AG10803 (cell line): ENCODE measurements at places on chromosomes 7 and 10.

DNA sequence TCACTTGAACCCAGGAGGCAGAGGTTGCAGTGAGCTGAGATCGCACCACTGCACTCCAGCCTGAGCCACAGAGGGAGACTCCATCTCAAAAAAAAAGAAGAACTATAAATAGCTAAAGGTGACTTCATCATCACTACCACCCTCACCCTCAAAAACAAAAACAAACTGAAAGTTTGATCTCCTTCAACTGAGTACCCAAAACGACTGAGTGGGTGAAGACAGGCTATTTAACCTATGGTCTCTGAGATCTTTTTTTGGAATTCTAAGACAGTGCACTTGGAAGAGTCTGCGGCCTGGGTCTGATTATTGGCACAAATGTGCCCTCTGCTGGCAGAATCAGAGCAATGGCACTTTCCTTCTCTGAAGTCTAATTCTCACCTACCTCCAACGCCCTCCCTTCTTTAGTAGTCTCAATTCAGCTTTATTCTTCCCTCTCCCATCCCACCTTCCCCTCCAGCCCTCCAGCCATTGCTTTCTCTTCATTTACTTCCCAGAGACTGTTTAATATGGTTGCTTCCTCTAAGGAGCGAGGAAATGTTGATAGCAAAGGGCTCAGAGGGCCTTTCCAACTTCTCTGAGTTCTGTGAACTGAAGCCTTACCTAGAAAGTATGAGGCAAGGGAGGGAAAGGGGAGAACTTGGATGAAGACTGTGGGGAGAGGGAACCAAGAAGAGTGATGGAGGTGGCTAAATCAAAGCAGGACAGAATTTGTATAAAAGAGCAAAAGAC lies 2.9 kb upstream of the MYOZ1 start:
- DNase-seq = peak; percentile 71

DNA sequence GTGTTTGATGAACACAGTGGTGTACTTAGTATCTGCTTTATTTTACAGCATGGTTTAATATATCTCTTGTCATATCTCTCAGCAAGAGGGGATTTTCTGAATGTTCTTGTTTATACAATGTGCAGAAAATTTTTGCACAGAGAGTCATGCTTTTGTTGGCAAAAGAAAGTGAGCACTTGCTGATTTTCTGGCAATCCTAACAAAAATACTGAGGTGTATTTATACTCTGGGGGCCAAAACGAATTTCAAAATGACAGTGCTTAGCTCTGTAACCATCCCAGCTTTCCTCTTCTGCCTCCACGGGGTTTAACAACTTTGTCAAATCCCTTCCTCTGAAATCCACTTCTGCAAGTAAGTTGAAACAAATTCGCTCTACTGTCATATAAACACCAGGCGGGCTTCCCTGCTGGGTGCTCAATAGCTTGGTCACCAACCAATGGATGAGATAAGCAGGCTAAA lies 169.2 kb downstream of the NOC3L start:
- DNase-seq = peak; percentile 55

- DNase-seq = no peak
These were observed 4.3 kb upstream of the MUC17 start for GRCh38 chr7:101015626-101016025.

DNA sequence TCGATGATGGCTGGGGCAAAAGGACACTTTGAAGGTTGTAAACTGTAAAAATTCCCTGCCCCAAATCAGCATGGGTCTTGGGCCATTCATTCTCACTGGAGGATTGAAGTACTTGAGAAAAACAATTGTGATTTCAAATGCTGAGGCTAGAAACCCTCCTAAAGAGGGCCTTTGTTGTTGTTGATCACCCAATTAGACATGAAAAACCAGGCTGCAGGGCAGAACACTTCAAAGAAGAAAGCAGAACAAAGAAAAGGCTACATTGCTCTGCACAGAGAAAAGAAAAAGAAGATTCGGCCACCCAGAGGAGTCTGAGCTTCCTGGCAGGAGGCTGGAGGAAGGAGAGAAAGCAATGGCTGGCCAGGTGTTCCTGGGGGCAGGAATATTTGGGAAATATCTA lies 143.1 kb downstream of the NPY start:
- no peak for DNase-seq

- DNase-seq = peak; percentile 94
These were observed 354.9 kb downstream of the BMPER start for GRCh38 chr7:34260279-34260678.

DNA sequence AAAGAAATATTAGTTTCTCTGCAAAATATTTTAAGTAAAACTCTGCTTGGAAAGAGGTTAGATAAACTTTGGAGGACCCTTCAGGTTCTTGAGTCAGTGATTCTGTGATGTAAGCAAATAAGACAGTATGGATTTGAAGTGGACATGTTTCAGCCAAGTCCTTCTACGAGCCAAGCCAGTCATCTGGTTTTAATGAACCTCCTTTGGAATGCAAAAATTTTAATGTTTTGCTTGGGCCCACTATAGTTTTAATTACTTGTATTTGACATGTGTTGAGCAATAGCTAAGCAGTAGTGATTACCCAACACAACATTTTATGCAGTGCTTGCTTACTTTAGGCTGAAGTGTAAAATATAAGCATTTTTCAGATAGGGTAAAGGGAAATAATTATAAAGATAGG lies 296.3 kb upstream of the SEMA3D start:
- peak; percentile 93 for DNase-seq

DNA sequence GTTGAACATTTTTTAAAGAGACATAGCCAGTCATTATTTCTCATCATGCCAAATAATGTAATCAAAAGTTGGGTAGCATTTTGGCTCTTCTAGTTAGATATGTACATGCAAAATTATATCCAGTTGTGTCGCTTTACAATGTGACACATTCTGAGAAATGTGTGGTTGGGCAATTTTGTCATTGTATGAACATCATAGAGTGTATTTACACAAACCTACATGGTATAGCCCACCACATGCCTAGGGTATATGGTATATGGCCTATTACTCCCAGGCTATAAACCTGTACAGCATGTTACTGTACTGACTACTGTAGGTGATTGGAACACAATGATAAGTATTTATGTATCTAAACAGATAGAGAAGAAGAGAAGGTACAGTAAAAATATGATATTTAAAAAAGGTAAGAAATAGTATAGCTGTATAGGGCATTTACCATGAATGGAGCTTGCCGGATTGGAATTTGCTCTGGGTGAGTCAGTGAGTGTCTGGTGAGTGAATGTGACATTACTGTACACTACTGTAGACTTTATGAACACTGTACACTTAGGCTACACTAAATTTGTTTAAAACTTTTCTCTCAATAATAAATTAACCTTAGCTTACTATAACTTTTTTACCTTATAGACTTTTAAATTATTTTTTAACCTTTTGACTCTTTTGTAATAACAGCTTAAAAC lies 16.5 kb downstream of the ZNF365 start:
- no peak for DNase-seq

GRCh38 chr10:48932831-48933664 lies 6.6 kb downstream of the LRRC18 start:
- peak; percentile 16 for DNase-seq

DNA sequence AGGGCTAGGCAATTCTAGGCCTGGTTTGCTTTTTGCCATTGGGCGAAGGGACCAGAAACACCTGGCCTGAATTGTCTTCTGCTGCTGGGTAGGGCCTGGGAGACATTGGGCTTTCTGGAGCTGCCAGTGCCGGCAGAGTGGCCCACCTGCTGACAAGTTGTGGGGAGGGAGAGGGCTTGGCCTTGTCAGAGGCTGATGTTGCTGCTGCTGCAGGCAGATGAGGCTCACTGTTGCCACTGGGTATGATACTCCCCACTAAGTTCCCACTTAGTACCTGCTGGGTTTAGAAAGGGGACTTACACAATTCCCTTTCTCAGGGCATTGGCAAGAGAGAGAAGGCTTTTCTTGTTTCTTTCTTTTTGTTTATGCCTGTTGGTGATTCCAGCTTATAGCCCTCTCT lies 289.6 kb upstream of the NPVF start:
- DNase-seq = no peak

GRCh38 chr10:96270571-96270970 lies 798 bp downstream of the BLNK start:
- no peak for DNase-seq

- peak; percentile 84 for DNase-seq
These were observed 102.9 kb downstream of the FAM204A start for GRCh38 chr10:118239236-118239630.

GRCh38 chr10:33489501-33490176 lies 155.2 kb upstream of the NRP1 start:
- DNase-seq = peak; percentile 65

DNA sequence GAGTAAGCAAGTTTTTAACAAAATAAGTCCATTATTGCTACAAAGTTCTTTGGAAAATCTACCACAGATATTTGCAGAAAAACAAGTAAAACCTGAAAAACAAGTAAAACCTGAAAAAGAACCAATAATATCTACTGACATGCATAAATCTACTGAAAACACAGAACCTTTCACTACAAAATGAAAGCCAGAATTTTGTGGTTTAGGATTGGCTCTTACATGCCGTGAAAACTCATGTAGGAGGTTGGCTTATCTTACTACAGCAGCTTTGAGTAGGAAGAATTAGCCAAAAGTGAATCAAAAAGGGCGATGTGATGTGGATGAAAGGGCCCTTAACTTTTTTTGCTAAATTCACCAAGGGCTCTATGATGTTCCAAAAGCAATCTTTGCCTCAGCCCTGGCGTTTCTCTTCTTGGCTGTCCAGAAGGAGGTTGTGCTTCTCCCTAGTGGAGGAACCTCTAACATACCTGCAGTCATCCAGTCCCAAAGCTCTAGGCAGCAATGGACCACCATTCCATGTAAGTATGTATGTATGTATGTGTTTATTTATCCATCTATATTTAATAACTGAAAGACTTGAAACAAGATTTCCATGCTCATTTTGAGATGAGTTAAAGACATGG lies 93.5 kb upstream of the ZNF804B start:
- no peak for DNase-seq

GRCh38 chr10:119333146-119333792 lies 125.9 kb downstream of the GRK5 start:
- peak; percentile 43 for DNase-seq

DNA sequence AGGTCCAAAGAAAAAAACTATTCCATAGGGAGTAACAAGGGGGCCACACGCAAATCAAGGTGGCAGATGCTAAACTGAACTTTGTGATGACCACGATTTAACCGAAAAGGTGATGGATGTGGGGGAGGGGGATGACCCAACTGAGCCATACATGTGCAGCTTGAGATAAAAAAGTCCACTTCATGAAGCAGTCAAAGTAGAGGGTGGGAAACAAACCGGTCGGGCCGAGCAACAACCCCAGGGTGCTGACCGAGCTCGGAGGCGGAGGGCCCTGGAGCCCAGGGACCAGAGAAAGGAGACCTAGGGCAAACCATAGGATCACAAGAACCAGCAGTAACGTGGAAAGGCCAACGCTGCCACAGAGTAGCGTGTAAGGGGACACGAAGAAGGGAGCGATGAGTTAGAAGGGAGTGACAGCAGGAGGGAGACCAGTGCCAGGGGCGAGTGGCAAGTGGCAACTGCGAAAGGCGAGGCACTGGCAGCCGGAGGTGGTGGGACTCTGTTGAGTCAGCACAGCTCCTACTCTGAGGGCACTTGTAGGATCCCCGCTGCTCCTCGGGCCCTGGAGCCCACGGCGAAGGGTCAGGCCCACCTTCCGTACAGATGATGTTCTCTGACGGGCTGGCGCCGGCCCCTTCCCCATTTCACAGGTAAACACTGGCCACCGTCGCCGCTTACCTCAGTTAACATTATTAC lies 540 bp downstream of the SNX13 start:
- DNase-seq = peak; percentile 25
